ENCODE measurements at places on chromosomes 7 and 10.

DNA sequence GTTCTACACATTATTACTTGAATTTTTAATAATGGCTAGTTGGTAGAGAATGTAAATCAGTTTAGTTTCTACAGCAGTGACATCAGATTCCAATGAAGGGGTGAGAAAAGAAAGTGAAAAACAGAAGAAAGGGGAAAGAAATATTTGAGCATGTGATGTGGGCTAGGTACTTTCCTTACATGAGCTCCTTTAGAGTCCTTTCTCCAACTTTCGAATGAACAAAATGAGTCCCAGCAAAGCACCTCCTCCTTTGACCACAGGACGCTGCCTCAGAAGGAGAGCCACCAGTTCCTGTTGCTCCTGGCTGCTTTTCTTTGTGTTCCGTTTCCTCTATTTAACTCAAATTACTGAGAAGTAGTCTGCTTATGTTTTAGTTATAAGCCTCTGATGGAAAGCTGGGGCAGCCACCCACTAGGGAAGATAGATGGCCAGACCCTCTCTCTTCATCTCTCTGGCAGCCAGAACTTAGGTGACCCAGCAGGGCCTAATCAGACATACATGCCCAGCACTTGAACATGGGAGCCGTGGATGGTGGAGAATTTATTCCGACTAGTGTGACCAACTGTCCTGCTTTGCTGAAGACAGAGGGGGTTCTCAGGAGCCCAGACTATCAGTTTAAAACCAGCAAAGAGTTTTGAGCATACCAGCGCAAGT, 82.4 kb upstream of the NME8 start:
- peak; percentile 23 for DNase-seq

GRCh38 chr10:2280713-2281300, 543.5 kb upstream of the ADARB2 start:
- no peak for DNase-seq

- DNase-seq = no peak
Measured at GRCh38 chr7:83852136-83852535, 203.2 kb upstream of the SEMA3E start.

DNA sequence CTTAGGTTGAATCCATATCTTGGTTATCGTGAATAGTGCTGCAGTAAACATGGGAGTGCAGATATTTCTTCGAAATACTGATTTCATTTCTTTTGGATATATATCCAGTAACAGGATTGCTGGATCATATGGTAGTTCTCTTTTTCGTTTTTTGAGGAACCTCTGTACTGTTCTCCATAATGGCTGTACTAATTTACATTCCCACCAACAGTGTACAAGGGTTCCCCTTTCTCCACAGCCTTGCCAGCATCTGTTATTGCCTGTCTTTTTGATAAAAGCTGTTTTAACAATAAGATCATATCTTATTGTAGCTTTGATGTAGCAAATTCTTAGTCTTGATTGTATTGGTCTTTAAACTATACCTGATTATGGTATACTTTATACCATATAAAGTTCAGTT, 45.3 kb downstream of the ZNRF2 start:
- DNase-seq = no peak

DNA sequence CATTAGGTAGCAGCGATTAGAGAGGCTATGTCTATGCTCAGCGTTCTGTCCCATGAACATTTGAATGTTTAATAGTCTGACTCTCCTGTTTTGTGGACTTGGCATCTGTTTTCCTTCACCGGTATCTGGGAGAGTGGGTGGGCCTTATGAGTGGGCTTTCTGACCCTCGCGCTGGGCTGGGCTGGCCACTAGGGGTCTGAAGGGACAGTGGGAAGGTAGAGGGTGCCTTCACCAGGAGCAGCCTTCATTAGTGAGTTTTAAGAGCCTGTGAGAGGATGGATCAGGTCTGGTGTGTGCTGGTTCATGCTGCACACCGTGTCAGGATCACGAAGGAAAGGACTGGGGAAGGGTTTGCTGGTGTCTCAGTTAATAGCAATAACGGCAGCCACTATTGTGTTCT, 33.4 kb downstream of the DCLRE1A start:
- DNase-seq = no peak

DNA sequence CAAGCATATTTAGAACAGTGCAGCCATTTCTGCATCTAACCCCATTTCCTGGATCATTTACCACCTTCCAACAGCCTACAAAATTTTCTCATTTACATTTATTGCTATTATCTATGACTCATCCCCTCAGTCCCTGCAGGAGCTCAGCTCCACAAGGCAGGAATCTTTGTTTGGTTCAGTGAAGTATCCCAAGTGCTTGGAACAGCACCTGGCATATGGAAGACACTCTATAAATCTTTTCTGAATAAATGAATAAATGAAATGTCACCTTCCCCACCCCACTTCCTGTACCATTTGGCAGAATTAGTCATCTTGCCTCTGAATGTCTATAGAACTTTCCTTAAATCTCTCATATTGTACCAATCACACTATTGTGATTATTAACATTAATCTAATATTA, 110.7 kb downstream of the HIP1 start:
- DNase-seq = no peak

- DNase-seq = no peak
Measured at GRCh38 chr10:44376472-44377099, 8.3 kb downstream of the CXCL12 start.

GRCh38 chr7:156610601-156611000, 30.0 kb upstream of the RNF32 start:
- DNase-seq = no peak

GRCh38 chr7:84900215-84900614, 286.6 kb downstream of the SEMA3D start:
- DNase-seq = no peak

DNA sequence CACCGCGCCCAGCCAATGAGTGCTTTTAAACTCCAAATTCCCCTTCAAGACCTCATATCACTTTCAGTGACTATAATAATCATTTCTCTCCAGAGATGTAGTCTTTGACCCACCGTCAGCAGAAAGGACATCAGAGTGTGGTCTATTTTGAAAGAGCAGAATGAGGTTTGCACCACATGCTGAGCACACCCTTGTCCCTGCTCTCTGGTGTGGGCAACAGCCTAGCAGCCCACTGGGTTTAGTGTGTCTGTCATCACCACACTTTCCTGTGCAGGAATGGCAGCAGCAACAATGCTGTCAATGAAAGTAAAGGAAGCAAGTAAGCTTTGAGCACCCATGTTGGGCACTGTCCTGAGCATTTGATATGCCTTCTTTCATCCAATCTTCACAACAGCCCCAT, 122.4 kb downstream of the PLXNA4 start:
- no peak for DNase-seq

DNA sequence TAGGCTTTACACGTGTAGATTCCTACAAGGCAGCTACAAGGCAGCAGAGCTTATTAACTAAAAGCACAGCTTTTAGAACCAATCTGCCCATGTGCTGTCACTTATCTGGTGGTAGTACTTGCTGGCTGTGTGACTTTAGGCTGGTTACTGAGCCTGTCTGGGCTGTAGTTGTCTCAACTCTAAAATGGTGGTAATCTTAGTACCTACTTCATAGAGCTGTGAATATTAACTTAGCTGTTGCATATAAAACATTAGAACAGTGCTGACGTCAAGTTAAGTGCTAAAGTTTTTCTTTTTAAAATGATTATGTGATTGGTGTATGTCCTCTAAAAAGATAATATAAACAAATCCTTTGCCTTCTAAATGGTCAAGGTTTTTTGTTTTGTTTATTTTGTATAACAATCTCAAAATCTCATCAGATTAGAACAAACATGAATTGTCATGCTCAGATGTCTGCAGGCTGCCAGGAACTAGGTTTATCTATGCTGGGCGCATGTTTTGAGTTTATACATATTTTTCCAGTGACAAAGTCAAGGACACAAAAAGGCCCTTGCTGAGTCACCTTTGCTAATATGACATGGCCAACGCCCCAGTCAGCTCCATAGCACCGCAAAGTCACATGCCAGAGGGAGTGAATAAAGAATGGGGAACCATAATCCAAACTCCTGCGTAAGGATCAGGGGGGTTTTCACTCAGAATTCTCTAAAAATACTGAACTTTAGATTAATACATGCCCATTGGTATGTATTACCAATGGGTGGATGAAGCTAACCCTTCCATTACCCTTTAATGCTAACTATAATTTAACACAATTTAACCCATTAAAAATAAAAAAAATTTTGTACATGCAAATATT, 39.8 kb upstream of the ARL4A start:
- no peak for DNase-seq

DNA sequence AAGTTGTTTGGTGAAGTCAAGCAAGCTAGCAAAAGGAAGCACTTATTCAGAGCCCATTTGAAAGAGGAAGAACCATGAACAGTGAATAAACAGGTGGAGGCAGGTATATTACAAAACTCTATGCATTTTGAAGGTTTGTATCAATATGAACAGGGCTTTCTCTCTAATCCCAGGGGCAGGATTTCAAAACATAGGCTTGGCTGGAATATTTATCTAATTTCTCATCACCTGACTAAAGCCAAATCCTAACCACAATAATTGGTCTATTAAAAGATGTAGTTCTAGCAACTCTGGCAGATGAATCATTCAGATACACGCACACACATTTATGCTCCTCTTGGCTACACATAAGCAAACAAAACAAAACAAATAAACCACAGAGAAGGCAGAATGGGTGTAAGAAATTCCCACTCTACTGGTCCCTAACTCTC, 554.4 kb downstream of the INHBA start:
- no peak for DNase-seq

DNA sequence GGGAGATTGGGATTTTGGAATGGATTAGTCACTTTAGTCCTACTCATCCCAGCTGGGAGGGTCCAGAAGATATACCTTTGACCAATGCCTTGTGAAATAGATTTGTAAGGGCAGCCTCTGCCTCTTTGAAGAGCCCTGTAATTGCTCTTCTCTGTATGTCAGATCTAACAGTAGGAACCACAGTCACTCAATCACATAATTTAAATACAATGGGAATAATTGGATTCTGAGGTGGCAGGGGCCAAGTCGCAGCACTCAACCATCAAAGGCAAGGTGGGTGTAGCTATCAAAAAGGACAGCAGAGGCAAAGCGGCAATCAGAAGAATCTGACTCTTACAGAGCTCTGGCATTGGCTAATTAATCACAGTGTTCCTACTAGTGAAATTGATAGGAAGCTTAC, 650.9 kb upstream of the ANKRD30A start:
- no peak for DNase-seq

GRCh38 chr10:63887023-63887589, 365.9 kb downstream of the REEP3 start:
- no peak for DNase-seq

GRCh38 chr7:20219446-20220292, 2.5 kb upstream of the MACC1 start:
- no peak for DNase-seq

DNA sequence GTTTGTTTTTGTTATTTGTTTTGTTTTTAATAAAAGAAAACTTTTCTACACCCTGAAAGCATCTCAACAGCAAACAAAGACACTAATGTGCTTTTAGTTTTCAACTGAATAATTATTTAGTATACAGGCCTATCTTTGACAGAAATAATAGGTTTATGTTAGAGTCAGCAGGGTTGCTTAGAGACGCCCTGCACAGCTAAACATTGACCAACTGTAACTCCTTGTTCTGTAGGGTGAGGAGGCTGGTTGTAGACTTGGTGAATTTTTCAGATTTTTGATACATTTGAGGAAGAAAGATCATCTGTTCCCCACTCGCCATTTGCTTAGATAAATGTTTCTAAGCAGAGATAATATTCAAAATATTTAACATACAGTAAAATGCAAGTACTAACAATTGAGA, 103.1 kb downstream of the CALCR start:
- DNase-seq = no peak

DNA sequence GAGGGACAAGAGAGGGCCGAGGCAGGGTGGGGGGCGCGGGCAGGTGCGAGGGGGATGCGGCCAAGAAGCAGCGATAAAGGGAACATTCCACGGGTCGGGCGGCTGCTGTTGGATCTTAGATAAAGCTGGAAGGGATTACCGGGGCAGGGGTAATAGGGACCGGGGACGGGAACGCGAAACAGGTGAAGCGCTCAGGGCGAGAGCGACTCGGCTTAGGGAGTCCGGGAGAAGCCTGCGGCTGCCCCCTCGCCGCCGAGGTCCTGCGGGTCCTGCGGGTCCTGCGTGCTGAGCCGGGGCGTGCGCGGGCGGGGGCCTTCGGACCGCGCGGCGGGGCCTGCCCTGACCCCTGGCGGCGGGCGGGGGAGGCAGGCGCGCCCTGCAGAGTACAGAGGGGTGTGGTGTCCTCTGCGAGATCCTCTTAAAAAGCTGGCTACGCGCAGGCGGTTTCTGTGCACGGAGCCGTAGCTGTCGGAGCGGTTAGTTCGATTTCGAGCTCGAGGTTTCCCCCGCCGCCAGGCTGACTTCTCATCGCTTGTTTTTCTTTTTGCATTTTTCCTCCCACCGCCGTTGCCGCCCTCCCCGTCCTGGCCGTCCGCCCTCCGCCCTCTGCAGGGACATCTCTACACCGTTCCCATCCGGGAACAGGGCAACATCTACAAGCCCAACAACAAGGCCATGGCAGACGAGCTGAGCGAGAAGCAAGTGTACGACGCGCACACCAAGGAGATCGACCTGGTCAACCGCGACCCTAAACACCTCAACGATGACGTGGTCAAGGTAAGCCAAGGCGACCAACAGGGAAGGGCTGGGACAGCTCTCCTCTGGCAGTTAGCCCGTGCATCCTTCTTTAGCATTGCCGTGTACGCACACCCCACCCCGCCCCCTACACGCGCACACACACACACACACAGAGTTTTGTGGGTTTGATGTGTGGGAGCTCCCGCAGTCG, 1.4 kb downstream of the CAV1 start:
- peak; percentile 74 for DNase-seq

GRCh38 chr7:7851991-7852390, 116.6 kb upstream of the GLCCI1 start:
- DNase-seq = no peak

- DNase-seq = no peak
Measured at GRCh38 chr7:4837803-4838625, 23.8 kb downstream of the PAPOLB start.

DNA sequence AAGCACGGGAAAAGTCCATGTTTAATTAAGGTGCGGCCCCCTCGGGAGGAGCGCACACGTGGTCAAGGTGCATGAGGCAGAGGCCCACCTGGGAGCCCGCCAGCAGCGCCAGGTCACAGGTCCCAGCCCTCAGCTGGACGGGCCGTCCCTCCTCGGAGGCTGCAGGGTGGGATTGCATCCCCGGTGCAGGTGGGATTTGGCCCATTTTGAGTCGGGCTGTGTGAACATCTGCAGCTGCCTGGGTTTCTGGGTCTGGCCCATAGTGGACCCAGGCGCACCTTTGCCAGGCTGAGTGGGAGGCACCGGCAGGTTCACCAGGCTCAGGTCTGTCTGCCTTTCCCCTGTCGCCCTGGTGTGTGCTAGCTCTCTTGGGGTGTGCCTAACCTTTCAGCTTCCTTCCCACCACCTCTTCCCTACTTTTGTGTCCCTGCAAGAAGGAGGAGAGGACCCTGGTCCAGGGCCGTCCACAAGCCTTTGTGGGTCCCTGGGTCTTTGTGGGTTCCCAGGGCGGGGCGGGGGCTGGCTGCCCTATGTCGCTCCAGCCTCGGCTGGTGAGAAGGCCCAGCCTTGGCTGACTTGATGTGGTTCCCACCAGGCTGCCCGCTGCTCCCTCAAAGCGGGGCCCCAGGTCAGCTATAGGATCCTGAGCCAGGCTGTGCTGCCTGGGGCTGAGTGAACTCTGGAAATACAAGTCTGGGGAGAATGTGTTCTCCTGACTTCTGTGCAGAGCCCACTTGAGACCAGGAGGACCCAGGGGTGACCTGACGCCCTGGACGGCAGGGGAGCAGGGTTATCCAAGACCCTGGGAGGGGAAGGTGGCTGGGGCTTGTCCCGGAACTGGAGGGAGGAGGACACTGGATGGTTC, 186.7 kb upstream of the SHH start:
- DNase-seq = no peak

- DNase-seq = no peak
Measured at GRCh38 chr7:90267263-90267858, 22.4 kb downstream of the CFAP69 start.

- no peak for DNase-seq
Measured at GRCh38 chr7:156819733-156820295, 73.2 kb downstream of the LMBR1 start.

All from CD8-positive, alpha-beta T cell (primary cell).